Activated CD4-positive, alpha-beta T cell treated with anti-CD3 and anti-CD28 coated beads, Interleukin-2, Interleukin-4, amounts not matched to agents 100 ng/mL and 50 ng/mL, durations not matched to agents 16 hours and 8 hours (primary cell): ENCODE measurements at places on chromosomes 7 and 10.

- no peak for DNase-seq
These were observed 64.9 kb downstream of the PLPP4 start for GRCh38 chr10:120521880-120522279.

GRCh38 chr7:24851786-24852185 is 94.5 kb upstream of the GSDME start:
- peak; percentile 39 for DNase-seq

GRCh38 chr7:14759785-14760184 is 142.8 kb downstream of the DGKB start:
- DNase-seq, result no peak

DNA sequence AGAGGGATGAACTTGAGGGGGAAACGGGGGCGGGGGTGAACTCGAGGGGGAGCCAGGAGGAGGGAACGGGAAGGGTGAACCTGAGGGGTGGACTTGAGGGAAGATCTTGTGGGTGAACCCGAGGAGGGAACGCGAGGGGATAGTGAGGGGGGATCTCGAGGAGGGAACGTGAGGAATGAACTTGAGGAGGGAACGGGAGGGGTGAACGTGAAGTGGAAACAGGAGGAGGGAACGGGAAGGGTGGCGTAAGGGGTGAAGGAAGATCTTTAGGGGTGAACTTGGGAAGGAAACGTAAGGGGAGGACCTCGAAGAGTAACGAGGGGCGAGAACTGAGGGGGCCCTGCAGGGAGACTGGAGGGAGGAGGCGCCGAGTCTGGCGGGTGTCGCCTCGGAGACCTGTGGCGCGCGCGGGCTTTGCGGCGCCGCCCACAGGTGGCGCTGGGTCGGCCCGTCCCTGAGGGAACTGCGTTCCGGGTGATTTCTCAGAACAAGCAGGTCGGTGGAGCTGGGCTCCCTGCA is 651 bp downstream of the MYO3A start:
- DNase-seq, result no peak

DNA sequence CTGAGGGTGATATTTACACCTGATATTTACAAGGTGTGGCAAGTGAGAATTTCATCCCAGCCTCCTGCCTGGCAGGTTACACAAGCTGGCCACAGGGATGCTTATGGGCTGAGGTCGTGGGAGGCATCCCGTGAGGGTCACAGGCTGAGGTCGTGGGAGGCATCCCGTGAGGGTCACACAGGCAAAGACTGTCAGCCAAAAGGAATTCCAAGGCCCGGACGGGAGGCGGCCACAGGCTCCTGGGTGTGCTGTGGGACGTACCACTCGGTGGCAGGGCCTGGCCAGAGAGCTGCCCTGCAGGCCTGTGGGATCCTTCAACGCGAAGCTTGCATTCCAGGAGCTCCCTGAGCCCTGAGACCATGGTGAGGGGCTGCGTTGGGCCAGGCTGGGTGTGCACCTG is 460.6 kb downstream of the DNAJB6 start:
- no peak for DNase-seq

DNA sequence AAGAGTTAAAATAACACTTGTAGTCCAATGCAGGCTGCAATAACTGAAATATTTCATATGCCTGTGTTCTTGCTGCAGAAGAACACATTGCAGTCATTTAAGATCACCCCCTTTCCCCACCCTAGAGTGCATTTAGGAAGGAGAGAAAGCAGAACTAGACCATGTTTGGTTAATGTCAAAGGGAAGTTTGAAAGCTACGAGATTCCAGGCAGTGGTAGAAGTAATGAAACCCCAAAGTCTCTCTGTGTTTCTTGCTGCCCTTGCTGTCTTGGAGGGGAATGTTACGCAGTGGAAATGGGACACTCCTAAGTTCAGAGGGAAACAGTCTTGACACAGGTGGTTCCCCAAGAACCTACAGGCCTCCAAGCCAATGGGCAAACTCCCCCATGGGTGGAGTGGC is 242.9 kb downstream of the PTEN start:
- no peak for DNase-seq

GRCh38 chr10:5434017-5434753 is 21.8 kb downstream of the NET1 start:
- peak; percentile 44 for DNase-seq

- no peak for DNase-seq
These were observed 105.0 kb downstream of the VIPR2 start for GRCh38 chr7:159039716-159040115.

GRCh38 chr7:46391231-46392201 is 470.4 kb upstream of the IGFBP3 start:
- no peak for DNase-seq

DNA sequence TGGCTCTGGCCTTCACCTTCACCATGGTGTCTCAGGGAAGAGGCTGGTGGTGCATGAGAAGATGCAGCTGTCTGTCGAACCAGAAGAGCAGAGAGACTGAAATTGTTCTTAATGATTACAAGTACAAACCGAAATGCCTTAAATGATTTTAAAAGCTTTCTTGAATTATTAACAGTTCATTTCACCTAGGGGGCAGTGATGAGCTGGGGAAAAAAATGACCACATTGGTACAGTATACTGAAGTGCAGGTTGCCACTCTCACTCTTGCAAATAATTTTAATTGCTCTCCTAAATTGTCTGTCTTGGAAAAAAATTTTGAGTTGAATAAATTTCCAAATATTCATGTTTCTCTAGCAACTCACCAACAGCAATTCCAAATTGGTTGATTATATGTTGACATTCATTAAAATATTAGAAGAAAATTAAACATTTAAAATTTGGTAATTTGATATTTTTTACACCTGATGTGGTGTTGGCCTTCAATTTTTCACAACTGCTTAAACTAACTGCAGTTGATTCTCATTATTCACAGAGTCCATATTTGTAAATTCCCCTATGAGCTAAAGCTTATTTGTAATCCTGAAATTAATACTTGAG is 692.6 kb downstream of the ZWINT start:
- DNase-seq, result peak; percentile 4

DNA sequence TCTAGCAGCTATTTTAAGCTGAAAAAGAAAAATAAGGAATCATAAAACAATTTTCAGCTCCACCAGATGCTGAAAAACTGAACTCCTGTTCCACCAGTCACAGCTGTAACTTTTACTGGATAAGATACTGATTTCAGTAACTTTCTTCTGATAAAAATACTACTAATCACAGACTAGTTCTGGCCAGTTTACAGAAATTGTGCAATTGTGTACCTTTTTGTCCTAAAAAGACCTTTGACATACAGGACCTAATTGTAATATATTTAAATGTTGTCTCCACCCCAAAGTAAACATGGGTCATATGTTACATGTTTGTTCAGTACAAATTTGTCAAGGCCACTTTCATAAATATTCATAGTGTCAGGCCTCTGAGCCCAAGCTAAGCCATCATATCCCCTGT is 27.1 kb upstream of the PIP start:
- no peak for DNase-seq

GRCh38 chr7:112204499-112205342 is 1.5 kb downstream of the DOCK4 start:
- no peak for DNase-seq

GRCh38 chr10:48378675-48379074 is 72.2 kb downstream of the MAPK8 start:
- no peak for DNase-seq

- DNase-seq, result no peak
These were observed 3.1 kb upstream of the HOXA9 start for GRCh38 chr7:27168265-27168947.

GRCh38 chr10:69839696-69840345 is 38.1 kb downstream of the COL13A1 start:
- DNase-seq, result no peak

DNA sequence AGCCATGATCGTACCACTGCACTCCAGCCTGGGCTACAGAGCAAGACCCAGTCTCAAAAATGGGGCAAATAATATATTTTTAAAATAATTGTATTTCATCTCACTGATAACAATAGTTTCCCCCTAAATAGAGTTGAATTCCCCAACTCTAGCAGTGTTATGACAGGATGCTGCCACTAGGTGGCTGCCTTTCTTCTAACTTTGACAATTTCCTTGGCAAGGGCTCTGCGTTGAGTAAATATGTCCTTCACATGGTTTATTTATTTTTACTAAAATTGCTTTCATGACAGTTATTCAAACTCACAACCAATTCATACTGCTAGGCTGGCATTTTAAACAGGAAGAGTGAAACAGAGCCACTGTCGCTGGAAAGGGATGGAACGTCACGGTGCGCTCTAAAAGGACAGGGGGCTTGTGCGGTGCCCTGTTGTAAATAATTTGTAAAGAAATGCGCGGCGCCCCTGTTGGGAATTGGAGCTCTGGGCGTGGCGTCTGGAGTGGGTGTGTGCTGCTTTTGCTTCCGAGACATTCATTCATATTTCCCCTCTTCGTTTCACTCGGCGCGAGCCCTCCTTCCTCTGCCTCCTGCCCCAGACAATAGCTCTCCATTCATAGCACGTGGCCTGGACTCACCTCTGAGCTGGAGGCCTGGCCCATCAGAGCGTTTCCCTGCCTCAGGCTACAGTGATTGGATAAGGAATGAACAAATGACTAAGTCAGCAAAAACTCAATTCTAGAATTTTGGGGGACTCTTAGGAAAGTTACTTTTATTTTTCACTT is 20.5 kb upstream of the PITRM1 start:
- peak; percentile 53 for DNase-seq

- no peak for DNase-seq
These were observed 57.2 kb upstream of the ELN start for GRCh38 chr7:73970801-73971229.

- no peak for DNase-seq
These were observed 140.2 kb upstream of the CTTNBP2 start for GRCh38 chr7:118013252-118014010.

DNA sequence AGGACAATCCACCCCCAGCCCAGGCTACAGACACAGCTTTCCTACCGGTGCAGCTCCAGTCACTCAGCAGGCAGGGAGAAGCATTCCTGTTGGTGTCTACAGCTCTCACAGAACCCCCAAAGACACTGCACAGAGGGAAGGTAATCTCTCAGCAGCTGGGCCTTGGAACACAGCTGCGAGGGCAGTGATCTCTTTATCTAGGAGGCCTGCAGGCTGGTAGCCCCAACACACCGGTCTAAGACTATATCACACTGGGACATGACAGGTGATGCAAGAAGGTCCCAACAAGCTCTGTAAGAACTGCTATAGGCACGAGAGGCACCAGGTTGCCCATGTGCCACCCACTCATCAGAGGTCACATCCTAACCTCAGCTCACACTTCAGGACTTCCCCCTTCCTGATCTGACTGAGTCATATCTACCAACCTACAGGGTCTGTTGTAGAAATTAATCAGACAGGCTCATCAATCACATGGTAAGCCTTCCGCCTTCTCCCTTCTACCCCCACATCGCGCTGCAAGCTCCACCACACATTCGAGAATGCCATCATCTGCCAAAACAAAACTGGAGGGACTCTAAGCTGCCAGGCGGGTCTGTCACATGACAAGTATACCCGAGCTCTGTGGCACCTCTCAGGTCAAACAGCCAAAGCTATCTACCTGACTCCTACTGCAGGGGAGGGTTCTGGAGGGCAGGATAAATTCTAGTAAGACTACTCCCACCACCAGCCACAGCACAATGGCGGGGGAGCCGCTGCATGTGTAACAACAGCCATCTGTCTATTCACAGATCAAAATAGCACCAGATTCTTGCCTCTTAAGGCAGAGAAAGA is 26.1 kb downstream of the FAM53B start:
- peak; percentile 95 for DNase-seq

DNA sequence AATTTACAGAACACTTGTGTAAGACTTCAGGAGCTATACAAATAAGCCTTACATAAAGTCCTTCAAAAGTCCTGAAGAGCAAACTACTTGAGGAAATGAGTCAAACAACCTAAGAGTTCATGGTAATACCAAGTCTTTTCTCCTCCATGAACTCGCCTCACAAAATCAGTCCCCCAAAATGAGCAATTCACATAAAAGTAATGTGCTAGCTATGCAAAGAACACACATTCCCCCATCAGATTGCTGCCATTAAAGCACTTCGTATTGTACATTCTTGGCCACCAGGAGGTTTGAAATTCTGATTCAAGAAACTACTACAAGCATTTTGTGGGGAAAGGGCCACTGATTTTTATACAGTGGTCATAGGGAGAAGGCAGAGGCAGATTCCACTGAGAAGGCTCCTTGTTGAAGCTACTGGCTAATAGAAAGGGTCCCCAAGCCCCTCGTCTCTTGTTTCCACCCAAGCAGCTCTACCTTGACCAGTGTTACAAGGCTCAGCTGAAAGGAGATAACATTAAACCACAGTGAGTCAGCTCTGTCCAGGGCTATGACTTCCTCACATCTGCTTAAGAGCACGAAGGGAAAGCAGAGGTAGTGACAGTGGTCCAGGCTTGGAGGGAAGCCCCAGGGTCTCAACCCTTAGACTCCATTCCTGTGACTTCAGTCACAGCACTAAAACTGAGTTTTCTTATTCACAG is 115.2 kb upstream of the CDK1 start:
- DNase-seq, result peak; percentile 23

DNA sequence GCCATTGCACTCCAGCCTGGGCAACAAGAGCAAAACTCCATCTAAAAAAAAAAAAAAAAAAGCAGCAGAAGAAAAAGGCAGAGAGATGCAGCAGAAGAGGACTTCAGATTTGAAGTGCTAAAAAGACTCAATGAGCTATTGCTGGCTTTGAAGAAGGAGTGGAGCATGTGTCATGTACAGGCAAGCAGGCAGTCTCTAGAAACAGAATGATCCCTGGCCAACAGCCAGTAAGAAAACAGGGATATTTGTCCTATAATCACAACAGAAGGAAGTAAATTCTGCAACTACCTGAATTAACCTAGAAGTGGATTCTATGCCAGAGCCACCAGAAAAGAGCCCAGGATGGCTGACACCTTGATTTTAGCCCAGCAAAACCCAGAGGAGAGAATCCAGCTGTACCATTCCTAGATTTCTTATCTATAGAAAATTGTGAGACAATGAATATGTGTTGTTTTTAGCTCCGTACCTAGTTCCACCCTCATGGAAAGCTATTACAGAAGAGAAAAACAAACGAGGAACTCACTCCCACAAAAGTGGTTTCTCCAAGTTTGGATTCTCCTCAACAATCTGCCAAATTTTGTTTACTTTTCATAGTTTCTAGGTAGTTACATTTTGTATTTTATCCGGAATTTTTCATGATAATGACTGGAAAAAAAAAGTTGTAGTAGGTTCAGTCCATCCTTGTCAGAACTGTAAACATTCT is 198.2 kb upstream of the GNAI1 start:
- DNase-seq, result no peak

DNA sequence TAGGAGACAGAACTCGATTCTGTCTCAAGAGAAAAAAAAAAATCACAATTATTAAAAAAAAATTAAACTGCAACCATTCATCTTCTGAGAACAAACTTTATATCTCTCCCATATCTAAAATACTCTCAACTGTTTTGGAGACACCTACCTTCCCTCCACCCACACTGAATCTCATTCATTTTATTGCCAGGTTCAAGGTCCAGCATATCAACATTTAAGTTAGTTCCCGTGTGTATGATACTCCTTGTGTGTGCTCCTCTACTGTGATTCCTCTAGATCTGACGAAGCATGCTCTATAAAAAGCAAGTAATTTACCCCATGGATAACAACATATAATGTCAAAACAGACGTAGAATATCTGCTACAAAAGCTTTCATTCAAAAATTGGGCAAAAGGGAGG is 351.8 kb upstream of the SORCS1 start:
- DNase-seq, result no peak

GRCh38 chr10:127496035-127496434 is 53.1 kb upstream of the NPS start:
- no peak for DNase-seq
